Spleen (tissue), 13 donors: ENCODE measurements at places on chromosomes 11 and 22. TPM values are rescaled to one million over a fixed set of nuclear protein-coding genes. Genes with fewer than 3 reads are reported as not detected.

- DNase-seq = no peak
These were observed 217.1 kb upstream of the PLET1 start for GRCh38 chr11:112477581-112478317.

- DNase-seq = no peak
These were observed 157.4 kb upstream of the NAV2 start for GRCh38 chr11:19555266-19555665.

GRCh38 chr11:95652002-95652472, 137.5 kb downstream of the FAM76B start:
- no peak for DNase-seq

- no peak for DNase-seq
These were observed 21.1 kb downstream of the FAM76B start for GRCh38 chr11:95768521-95768920.

GRCh38 chr22:30742291-30743256, 47.9 kb downstream of the OSBP2 start:
- no peak for DNase-seq

- no peak for DNase-seq
These were observed 26.9 kb upstream of the LDHA start for GRCh38 chr11:18367431-18367830.

GRCh38 chr22:36155702-36156101, 4.9 kb downstream of the APOL3 start:
- DNase-seq = no peak

- no peak for DNase-seq
These were observed 23.9 kb upstream of the TFIP11 start for GRCh38 chr22:26536056-26536761.

CFAP300 gene
- polyA plus RNA-seq = 0.21 TPM

TIMP3 gene
- 48.1 TPM for polyA plus RNA-seq

MPZL2 gene
- 1.8 TPM for polyA plus RNA-seq

EMID1 gene
- polyA plus RNA-seq = 18.5 TPM
